ENCODE measurements at places on chromosomes 11 and 22.
A peak's percentile ranks its signal among the peaks of the same experiment; 100 is the strongest.

DNA sequence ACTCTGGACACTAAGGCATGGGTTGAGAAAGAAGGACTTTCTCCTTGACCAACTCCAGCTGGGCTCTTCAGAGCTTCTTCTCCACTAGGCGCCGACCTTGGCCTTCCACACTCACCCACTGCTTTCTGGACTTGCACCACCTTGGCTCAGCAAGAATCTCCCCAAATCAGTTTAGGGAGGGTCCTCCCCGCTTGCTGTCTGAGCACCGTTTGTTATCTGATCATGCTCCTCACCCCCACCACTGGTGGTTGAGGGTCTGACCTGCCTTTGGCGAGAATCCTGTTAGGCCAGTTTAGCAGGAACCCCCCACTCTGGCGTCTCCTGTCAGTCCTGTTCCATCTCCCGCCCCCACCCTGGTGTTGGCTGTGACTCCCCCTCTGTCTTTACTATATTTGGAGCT lies 10.4 kb downstream of the APOL2 start:
- no peak for DNase-seq

DNA sequence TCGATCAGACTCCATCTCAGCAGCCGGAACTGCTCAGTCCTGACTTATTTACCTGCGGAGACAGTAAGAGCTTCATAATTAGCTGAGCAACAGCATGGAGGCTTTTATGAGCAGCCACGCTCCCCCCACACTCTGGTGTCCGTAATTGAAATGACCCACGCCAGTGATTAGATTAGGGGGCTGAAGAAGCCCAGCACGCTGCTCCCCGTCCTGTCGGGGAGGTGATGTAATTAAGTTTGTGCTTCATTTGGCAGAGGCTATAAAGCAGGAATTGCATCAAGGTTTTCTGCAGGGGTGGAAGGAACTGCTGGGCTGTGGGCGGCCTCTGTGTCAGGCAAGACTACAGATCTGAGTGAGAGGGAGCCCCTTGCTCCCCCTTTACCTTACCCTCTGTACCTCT lies 22.8 kb upstream of the HTR3A start:
- DNase-seq: no peak

DNA sequence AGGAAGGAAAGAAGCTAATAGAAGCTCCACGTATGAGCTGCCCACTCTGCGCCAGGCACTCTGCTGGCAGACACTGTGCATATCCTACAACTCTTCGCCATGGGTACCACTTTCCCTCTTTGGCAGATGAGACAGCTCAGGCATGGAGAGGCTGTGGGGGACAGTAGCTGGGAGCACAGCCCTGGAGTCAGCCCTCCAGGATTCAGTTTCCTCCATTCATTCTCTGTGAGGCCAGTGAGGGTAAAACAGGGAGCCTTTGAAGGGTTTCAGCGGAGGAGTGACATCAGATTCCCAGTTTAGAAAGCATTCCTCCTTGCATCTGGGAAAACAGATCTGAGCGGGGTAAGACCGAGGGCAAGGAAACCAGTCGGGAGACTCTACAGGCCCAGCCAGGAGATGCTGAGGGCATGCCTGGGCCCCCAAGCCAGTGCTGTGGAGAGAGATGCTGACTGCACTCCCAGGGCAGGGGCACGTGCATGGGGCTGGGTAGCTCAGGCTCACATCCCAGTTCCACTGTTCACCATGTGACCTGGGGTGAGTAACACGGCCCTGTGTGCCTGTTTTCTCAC lies 58.3 kb upstream of the EMID1 start:
- DNase-seq: no peak

- DNase-seq: no peak
Measured at GRCh38 chr11:127339376-127339775, 338.8 kb upstream of the KIRREL3 start.

- peak; percentile 77 for DNase-seq
Measured at GRCh38 chr22:32473388-32473952, 1.1 kb upstream of the FBXO7 start.

DNA sequence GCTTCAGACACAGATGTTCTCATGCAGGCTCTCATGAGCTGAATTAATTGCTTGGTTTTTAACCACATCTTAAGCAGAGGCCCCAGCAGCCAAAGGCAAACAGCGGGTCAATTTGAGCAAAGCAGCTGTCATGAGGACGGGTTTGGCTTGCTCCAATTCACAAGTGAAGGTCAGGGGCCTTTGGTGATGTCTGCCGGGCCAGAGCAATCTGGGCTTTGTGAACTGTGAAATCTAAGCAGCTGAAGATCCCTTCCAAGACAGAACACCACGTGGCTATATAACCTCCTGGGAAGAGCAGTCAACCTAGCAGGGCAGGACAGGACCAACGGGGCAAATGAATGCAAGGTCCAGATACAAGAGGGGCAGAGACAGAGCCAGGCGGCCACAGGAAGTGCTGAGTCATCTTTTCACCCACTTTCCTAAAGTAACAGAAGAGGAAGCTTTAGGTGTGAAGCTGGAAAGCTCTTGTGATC lies 187.3 kb upstream of the B3GAT1 start:
- no peak for DNase-seq

DNA sequence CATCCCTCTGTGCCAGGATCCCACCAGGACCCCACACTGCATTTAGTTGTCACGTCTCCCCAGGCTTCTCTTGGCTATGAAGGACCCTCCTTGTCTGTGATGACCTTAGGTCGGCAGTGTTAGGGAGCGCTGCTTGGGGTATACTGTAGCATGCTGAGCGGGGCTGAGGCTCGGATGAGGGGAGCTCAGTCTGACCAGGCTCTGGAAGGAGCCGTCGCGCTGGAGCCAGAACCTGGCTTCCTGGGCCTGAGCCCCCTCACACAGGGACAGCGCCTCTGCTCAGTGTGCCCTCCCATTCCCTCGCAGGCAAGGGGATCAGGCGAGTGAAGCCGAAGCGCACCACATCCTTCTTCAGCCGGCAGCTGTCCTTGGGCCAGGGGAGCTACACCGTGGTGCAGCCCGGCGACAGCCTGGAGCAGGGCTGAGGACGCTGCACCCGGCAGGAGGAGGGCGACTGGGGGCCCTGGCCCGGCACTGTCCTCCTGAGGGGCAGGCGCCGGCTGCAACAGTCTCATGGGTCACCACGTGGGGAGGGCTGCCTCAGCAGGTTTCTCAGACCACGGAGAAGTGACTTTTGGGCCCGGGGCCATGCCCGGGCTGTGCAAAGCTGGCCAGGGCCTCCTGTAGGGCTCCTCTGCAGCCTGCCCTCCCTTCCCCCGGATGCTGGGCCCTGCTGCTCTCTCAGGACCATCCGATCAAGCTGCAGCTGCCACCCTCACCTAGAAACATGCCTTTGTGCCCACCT lies 11.5 kb upstream of the NEAT1 start:
- DNase-seq: no peak

DNA sequence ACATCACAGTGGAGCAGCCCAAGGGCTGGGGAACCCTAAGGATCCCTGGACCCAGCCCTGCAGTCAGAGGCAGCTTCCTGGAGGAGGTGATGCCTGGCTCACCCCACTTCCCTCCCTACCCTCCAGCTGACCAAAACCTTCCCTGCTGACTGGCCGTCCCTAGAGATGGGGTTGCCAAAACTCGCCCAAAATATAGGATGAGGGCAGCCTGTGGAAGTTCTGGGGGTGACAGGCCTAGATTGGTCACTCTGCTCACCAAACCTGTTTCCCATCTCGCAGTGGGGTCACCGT lies 35.0 kb upstream of the PPARA start:
- no peak for DNase-seq

DNA sequence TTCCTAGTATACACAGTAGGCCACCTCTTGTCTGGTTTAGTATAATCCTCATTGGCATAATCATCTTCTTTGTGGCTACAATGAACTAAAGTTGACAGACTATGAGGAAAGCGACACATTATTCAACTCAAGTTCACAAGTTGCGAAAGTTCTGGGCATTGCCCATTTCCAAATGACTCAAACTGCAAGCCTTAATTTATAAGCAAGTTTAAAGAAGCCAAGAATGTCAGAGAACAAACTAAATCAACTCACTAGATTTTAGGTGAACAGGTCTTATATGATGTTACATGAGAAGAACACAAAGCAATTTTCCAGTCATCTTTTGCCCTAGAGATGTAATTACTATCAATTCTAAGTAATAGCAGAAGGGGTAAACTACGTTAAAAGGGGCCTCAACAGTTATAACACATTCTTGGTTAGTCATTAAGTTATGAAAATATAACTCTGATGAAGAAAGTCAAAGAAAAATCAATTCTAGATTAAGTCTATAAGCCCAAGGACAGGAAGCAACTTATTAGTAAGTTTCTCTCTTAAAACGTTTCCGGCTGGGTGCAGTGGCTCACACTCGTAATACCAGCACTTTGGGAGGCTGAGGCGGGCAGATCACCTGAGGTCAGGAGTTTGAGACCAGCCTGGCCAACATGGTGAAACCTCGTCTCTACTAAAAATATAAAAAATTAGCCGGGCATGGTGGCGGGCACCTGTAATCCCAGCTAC lies 21.5 kb downstream of the PICALM start:
- no peak for DNase-seq

DNA sequence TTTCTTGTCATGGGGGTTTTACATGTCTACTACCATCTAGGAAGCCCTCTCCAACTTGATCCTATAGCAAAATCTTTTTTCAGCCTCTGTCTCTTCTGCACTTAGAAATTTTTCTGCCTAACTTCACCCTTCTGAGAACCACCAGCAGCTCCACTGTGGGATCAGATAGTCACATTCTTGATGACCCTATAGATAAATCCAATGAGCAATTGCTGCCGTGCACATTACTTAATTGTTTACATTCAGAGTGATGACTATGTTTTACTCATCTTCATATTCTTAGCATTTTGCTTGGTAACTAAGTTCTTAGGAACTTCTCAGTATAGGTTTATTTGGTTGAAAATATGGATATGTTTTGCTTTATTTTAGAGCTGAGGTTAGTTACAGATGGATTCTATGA lies 12.4 kb upstream of the ETS1 start:
- DNase-seq: no peak

DNA sequence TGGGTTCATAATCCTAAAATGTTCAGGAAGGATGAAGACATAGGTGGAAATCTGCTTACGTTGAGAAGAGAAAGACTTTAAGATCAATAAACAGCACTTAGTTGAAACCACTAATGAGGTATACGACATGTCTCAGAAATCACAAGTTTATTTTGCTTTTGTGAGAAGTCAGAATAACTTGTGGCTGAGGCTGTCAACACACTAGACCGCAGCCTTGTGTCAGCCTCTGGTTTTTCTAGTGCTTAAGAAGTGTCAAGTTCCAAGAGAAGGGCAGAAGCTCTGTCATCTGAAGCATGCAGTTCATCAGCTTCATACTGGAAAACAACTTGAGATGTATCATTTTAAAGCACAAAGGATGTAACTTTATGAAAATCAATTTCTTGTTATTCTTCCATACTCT lies 420.9 kb downstream of the METTL15 start:
- no peak for DNase-seq

- DNase-seq: no peak
Measured at GRCh38 chr22:49330421-49331222, 497.1 kb downstream of the BRD1 start.

DNA sequence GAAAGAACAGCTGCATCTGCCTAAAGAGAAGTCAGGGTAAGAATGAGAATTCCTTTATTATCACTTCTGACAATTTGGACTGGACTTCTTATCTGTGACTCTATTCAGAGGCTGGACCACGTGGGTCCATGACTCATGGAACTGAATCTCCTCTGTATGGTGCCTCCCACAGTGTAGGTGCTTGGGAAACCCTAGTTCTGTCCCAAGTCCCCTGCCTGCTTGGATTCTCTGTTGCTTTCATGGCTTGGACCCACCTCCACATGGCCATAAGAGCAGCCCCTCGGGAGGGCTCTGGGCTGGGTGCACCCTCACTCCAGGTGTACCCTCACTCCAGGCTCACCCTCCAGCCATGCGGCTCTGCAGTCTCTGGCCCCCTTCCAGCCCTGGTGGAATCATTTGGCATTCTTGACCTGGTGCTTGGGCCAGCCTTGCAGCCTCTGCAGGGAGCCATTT lies 153.4 kb downstream of the CACNA1I start:
- no peak for DNase-seq

DNA sequence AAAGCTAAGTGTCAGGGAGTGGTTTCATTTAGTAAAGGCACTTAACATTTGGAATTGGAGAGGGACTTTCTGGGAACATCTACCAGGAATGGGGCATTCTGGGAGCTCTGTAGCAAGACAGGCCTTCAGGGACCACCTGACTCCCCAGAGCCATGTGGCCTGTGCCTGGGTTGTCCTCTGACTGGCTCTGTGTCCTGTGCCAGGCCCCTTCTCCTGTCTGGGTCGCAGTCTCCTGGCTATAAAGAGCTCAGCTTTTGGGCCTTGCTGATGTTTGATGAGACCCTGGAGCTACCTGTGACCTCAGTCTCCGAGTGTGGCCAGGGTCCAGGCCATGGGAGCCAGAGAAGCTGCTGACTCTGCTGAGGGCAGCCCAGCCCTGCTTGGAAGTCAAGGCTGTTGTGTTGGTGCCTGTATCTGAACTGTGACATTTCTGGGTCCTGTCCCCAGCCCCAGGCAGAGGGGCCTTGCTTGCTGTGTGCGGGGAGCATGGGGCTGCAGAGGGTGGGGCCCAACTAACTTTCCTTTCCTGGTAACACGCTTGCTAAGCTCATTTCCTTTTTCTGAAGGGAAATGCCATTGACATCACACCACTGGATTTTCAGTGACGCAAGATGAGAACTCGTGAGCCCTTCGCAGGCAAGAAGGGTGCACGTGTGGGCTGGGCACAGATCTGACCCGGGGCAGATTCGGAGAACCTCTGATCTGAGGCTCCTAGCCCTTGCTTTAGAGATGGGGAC lies 41.3 kb downstream of the LRRC32 start:
- no peak for DNase-seq

DNA sequence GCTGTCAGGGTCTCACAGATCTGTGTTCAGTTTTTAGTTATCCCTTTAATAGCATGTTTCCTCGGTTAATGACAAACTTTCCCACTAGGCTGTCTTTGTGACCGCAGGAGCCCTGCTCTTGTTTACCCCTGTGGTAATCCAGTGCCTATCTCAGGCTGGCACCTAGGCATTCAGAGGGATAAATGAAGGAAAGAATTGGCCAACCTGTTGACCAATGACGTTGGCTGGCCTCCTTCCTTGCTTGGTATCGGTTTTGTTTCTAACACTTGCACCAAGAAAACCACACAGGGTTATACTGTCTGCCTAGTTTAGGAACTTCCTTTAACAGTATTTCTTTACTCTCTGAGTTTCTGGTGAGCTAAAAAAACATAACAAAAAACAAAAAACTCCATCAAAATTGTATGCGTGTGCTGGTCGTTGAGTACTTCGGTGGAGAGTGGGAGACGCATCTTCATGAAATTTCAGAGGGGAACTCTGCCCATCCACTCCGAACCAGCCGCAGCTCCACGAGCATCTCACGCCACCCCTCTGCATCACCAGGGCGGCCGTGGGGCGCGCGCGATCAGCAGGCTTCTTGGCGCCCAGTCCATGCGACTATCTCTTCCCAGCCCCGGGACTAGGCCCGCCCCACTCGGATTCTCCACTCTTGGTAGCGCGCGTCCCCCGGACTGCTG lies 563 bp upstream of the ENDOD1 start:
- DNase-seq: peak; percentile 32

DNA sequence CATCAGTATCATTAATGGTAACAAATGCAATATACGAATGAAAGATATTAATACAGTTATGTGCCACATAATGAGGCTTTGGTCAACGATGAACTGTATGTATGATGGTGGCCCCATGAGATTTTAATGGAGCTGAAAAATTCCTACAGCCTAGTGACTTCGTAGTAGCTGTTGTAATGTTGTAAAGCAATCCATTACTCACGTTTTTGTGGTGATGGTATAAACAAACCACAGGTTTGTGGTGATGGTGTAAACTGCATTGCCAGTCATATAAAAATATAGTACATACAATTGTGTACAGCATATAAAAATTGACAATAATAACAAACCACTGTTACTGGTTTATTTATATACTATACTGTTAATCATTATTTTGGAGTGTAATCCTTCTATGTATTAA lies 27.4 kb upstream of the GRIA4 start:
- no peak for DNase-seq
